ENCODE measurements at places on chromosomes 7 and 10.

GRCh38 chr7:21844742-21845141 lies 101.0 kb downstream of the CDCA7L start:
- no peaks in the 10 kb centered on the region for H3K27me3 ChIP-seq
- no peak for DNase-seq
- no peaks in the 10 kb centered on the region for H3K4me1 ChIP-seq
- no peak overlapping the region for H3K27ac ChIP-seq
- no peak overlapping the region for H3K4me3 ChIP-seq
- no peaks in the 10 kb centered on the region for H3K36me3 ChIP-seq

- no peak overlapping the region for H3K27ac ChIP-seq
- H3K4me3 ChIP-seq, result no peak overlapping the region
- H3K27me3 ChIP-seq, result no peaks in the 10 kb centered on the region
- no peak for DNase-seq
- H3K4me1 ChIP-seq, result peaks cover 13% of the 10 kb centered on the region
Observed at GRCh38 chr10:103188853-103189252, 4.2 kb downstream of the NT5C2 start.

GRCh38 chr7:150400008-150400787 lies 21.1 kb downstream of the ZNF775 start:
- no peak overlapping the region for H3K4me3 ChIP-seq
- no peak overlapping the region for H3K27ac ChIP-seq
- H3K27me3 ChIP-seq, result no peaks in the 10 kb centered on the region
- H3K4me1 ChIP-seq, result peaks cover 19% of the 10 kb centered on the region
- no peaks in the 10 kb centered on the region for H3K36me3 ChIP-seq
- DNase-seq, result no peak

DNA sequence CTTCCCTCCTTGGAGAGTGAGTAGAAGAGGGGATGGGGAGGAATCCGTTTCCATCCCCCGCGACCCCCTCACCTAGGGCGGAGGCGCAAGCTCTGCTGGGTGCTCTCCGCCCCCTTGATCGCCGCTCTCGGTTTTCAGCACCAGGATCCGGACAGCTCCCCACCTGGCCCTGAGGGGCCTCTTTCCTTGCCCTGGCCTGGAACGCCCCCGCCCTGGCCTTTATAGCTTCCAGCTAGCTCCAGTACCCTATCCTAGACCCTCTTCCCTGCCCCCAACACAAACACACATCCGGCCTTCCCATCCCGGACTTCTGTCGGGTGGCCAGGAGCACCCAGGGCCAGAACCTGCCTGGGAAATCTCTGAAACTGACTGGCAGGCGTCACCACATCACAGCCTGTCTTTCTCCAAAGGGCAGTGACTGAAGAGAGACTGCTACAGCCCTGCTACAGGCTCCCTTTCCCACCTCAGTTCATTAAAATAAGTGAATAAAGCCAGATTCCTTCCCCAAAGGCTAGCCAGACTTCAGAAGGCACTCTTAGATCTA lies 72.3 kb upstream of the LEP start:
- no peak overlapping the region for H3K27ac ChIP-seq
- DNase-seq, result no peak
- no peaks in the 10 kb centered on the region for H3K36me3 ChIP-seq
- H3K4me3 ChIP-seq, result no peak overlapping the region
- peaks cover 50% of the 10 kb centered on the region for H3K27me3 ChIP-seq
- no peaks in the 10 kb centered on the region for H3K4me1 ChIP-seq

- no peak overlapping the region for H3K4me3 ChIP-seq
- H3K36me3 ChIP-seq, result no peaks in the 10 kb centered on the region
- no peaks in the 10 kb centered on the region for H3K4me1 ChIP-seq
- H3K27ac ChIP-seq, result no peak overlapping the region
- DNase-seq, result no peak
Observed at GRCh38 chr7:123961771-123962170, 36.7 kb downstream of the SPAM1 start.

- H3K27ac ChIP-seq, result no peak overlapping the region
- no peak overlapping the region for H3K4me3 ChIP-seq
- no peaks in the 10 kb centered on the region for H3K4me1 ChIP-seq
- DNase-seq, result no peak
- no peaks in the 10 kb centered on the region for H3K36me3 ChIP-seq
Observed at GRCh38 chr10:43155741-43156140, 17.5 kb downstream of the CSGALNACT2 start.

DNA sequence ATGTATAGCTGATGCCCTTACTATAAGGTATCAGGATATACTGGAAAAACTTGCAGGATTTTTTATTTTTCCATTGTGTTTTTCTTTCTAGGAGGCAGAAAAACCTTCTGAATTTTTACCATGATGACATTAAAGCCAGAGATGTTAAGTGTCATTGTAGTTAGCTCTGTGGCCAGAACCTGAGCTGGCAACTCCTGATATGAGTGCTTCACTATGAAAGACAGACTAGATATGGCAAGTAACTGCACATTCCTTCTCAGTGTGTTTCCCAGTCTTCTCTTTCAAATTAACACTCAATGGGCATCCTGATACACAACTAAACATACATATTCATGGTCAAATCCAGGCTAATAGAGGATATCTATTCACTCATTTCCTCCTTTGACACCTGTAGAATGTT lies 166.2 kb downstream of the CTTNBP2 start:
- no peak overlapping the region for H3K27ac ChIP-seq
- no peaks in the 10 kb centered on the region for H3K36me3 ChIP-seq
- no peak overlapping the region for H3K4me3 ChIP-seq
- no peaks in the 10 kb centered on the region for H3K27me3 ChIP-seq
- 0 out of 2 replicates have a peak, but pooled peaks cover 3% of the 10 kb centered on the region for H3K4me1 ChIP-seq

GRCh38 chr10:79266543-79267312 lies 80.5 kb upstream of the PPIF start:
- no peak for DNase-seq
- no peaks in the 10 kb centered on the region for H3K36me3 ChIP-seq
- H3K4me1 ChIP-seq, result peaks cover 22% of the 10 kb centered on the region
- H3K27me3 ChIP-seq, result no peaks in the 10 kb centered on the region

DNA sequence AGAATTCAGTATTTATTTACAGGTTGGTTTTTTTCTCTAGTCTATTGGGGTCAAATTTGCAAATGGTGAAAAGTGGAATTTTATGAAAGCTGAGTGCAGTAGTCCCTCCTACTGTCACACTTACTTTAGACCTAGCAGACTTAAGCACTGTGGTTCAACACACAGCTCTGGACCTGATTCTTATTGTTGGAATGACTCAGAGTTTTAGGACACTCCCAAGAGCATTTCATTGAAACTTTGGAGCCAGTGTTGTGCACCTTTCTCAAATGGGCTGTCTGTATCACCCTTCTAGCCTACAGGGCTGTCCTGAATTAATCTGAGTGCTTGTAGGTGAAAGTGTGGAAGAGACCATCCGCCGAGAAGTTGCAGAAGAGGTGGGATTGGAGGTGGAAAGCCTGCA lies 16.1 kb downstream of the NUDT13 start:
- no peak overlapping the region for H3K27ac ChIP-seq
- no peaks in the 10 kb centered on the region for H3K36me3 ChIP-seq
- no peak overlapping the region for H3K4me3 ChIP-seq
- no peaks in the 10 kb centered on the region for H3K27me3 ChIP-seq

- no peaks in the 10 kb centered on the region for H3K27me3 ChIP-seq
- no peak overlapping the region for H3K4me3 ChIP-seq
- DNase-seq, result no peak
- H3K36me3 ChIP-seq, result no peaks in the 10 kb centered on the region
- H3K27ac ChIP-seq, result no peak overlapping the region
Observed at GRCh38 chr10:1280466-1281404, 224.6 kb downstream of the WDR37 start.

- no peak overlapping the region for H3K4me3 ChIP-seq
- no peaks in the 10 kb centered on the region for H3K4me1 ChIP-seq
- DNase-seq, result no peak
- peaks cover 77% of the 10 kb centered on the region for H3K27me3 ChIP-seq
- no peak overlapping the region for H3K27ac ChIP-seq
Observed at GRCh38 chr10:133096616-133097269, 9.0 kb downstream of the ADGRA1 start.

DNA sequence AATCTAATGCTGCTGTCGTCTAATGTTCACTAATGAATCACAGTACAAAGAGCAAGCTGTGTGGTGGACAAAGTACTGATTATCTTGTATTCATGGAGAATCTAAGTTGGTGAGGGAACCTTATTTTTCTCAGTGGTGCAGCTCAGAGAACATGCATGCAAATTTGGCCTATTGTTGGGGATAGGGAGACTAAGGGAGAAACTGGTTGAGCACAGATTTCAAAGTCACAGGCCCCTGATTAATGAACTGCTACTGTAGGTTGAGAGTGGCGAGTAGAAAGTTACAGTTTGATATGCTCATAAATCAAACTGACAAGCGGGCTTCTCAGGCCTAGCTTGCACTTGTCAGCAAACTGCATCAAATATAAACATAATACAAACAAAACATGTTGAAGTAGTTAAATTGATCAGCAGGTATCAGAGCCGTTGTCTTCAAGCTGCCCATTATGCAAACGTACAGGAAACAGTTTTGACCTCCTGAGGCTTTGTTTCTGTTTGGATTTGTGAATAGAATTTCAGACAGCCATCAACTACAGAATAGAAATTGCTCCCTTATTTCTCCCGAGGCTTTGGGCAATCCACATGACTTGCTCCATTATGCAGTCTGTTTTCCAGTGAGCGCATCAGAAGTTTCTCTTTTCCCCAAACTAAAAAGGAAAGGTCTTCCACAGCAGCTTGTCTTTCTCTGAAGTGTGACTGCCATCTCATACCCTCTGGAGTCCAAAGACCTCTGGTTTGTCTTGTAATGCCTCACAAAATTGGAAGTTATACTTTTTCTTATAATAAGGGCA lies 215.8 kb downstream of the FOXP2 start:
- no peaks in the 10 kb centered on the region for H3K4me1 ChIP-seq
- no peaks in the 10 kb centered on the region for H3K27me3 ChIP-seq
- H3K27ac ChIP-seq, result no peak overlapping the region
- H3K36me3 ChIP-seq, result no peaks in the 10 kb centered on the region
- H3K4me3 ChIP-seq, result no peak overlapping the region

- H3K4me1 ChIP-seq, result no peaks in the 10 kb centered on the region
- no peaks in the 10 kb centered on the region for H3K27me3 ChIP-seq
- H3K36me3 ChIP-seq, result no peaks in the 10 kb centered on the region
- H3K4me3 ChIP-seq, result no peak overlapping the region
- no peak overlapping the region for H3K27ac ChIP-seq
Observed at GRCh38 chr7:5827755-5828154, 46.3 kb upstream of the RNF216 start.

GRCh38 chr7:85669225-85669624 lies 482.4 kb upstream of the SEMA3D start:
- H3K36me3 ChIP-seq, result no peaks in the 10 kb centered on the region
- H3K27ac ChIP-seq, result no peak overlapping the region
- no peaks in the 10 kb centered on the region for H3K27me3 ChIP-seq
- H3K4me3 ChIP-seq, result no peak overlapping the region

GRCh38 chr7:150567169-150567568 lies at the start of gene GIMAP4:
Gene GIMAP4 (plus strand): TSS chr7:150567390. CDS start chr7:150569902, 2,512 bp downstream.
- H3K4me3 ChIP-seq, result no peak within 1 kb of the TSS
- H3K36me3 ChIP-seq, result no peaks in the 10 kb centered on the region

DNA sequence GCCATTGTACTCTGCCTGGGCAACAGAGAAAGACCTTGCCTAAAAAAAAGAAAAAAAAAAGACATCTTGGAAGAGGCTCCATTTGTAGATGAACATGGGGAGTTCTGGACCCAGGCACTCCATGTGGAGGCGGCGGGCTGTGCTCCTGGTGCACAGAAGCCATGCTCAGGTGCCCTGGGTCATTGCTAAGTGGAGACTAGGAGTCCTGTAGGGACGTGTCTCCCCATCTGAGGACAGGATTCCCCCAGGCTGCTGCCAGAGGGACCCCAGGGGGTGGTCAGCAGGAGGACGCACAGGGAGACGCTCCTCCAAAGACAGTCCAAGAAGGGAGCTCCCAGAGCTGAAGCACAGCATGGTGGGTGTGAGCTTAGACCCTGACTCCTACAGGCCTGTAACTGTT lies 34.3 kb downstream of the SBDS start:
- H3K27me3 ChIP-seq, result no peaks in the 10 kb centered on the region
- no peak for DNase-seq
- H3K36me3 ChIP-seq, result no peaks in the 10 kb centered on the region
- H3K27ac ChIP-seq, result no peak overlapping the region
- H3K4me1 ChIP-seq, result no peaks in the 10 kb centered on the region

DNA sequence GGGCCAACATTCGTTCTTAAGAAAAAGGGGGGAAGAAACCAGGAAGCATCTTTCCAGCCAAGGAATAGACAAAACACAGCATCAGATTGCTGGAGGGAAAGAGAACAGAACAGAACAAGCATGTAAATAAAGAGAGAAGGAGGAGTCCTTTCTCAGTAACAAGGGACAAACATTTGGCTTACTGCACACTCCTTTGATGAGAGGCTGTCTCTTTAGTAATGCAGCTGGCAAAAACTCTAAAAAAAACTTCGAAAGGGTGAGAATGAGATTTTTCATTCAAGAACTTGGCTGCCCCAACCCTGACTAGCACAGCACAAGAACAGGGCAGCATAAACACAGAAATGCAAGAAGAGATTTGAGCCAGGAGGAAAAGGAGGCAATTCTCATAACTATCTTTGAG lies 38.9 kb upstream of the IL6 start:
- H3K27me3 ChIP-seq, result no peaks in the 10 kb centered on the region
- no peak overlapping the region for H3K4me3 ChIP-seq
- DNase-seq, result no peak
- no peaks in the 10 kb centered on the region for H3K36me3 ChIP-seq
- no peak overlapping the region for H3K27ac ChIP-seq

GRCh38 chr7:19030281-19030680 lies 87.2 kb downstream of the TWIST1 start:
- H3K4me3 ChIP-seq, result no peak overlapping the region
- H3K27me3 ChIP-seq, result no peaks in the 10 kb centered on the region
- DNase-seq, result no peak
- H3K4me1 ChIP-seq, result no peaks in the 10 kb centered on the region
- H3K27ac ChIP-seq, result no peak overlapping the region
